ENCODE measurements at places on chromosomes 1 and 21.
A peak's percentile ranks its signal among the peaks of the same experiment; 100 is the strongest.

DNA sequence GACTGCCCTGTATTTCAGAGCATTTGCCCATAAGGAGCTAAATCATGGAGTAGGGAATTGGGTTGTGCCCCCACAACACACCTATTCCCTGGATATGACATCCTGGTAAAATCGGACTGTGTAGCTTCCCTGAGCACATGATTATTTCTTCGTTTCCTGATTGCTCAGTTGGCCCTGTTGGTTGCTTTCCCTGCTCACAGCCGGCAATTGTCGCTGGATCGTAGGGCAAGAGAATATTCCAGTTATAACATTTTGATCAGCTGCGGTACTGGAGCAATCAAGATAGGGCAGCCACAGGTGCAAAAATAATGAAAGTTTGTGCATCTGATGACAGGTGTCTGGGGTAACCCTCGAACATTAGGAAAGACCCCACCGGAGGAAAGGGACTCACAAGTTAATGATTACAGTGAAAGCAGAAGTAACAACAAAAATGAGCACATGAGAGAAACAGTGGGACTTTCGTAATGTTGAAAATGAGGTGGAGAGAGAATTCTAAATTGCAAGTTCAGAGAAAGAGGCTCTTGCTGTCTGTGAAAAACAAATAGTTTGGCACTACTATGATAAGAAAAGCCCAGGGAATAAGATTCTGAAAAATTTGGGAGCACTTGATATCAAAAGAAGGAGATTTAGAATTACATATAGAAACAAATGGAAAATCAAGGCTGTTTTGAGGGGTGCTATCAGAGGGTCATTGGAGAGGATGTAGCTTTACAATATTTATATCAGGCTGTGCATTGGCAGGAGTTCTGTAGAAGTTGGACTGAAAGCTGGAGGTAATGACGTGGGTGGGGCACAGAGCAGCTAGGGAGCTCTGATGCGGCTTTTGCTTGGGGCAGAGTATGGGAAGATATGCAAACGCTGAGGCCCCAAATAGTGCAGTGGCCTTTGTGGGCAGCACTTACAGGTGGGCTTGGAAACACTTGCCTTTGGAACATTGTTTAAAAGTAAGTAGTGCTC, at the start of gene MAB21L3:
Gene MAB21L3 (plus strand): TSS at position 833 of the 957 bp plus-strand sequence. CDS start 1,217 bp downstream, outside the sequence.
- no peak for DNase-seq

- DNase-seq, result no peak
Measured at GRCh38 chr1:223390618-223391017, 2.6 kb upstream of the CCDC185 start.

DNA sequence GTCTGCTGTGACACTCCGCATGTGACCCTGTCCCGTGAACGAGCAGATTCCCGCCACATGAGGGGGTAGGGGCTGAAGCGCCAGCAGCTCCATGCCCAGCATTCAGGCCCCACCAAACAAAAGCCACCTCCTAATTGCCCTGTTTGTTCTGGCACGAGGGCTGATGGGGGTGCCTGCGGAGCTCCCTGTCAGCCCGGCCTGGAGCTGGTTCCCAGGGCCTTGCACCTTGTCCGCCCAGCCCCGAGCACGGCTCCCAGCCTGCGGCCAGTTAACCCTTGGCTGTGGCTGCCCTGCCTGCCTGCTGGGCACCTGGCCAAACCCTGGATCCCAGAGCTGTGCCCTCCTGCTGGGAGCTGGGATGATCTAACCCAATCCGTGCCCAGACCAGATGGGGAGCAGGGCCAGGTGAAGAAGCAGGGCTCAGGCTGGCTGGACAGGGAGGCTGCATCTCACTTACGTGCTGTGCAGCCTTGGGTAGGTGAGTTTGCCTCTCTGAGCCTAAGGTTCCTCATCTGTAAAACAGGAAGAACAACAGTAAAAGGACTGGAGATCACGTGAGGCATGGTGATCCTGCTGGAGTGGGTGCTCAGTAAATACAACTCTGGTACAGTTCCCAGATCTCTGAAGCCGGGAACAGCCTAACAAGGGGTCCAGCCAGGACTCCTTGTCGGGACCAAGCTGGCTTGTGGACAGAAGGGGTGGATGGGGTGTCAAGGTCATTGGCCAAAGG, 110.9 kb upstream of the IFFO2 start:
- DNase-seq, result no peak

DNA sequence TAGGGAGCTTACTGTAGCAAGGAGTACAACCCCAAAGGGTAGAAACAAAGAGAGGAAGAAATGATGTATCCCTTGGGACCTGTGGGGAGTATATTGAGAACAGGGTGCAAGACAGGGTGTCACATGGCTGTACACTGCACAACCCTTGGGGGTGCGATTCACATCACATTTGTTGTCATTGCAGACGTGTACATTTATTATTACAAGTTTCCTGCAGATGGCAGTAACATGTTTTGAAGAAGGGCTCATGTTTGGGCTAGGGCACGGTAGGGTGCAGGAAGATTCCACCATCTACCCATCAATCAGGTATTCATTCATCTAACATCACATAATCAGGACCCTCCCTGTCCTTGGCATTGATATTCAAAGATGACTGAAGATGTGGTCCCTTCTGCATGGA, 62.5 kb downstream of the NDUFS5 start:
- DNase-seq, result no peak

DNA sequence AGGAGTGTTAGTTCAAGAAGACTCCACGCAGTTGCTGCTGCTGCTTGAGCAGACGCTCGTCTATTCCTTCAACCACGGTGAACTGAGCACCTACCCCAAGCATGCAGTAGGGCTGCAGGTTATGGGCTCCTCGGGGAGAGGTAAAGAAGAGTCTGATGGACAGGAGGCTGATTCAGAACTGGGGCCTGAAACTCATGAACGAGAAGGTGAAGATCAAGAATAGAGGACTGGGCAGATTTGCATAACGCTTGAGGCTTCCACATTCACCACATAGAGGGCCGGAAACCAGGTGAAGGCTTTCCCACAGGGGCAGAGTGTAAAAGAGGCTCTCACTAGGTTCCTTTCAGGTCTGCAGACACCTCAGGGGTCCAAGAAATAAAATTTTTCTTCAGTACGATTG, 9.1 kb downstream of the ABCA4 start:
- no peak for DNase-seq

GRCh38 chr1:151251656-151252470, 2.7 kb upstream of the PSMD4 start:
- DNase-seq, result peak; percentile 48

- no peak for DNase-seq
Measured at GRCh38 chr1:59309795-59310548, 13.1 kb downstream of the FGGY start.

DNA sequence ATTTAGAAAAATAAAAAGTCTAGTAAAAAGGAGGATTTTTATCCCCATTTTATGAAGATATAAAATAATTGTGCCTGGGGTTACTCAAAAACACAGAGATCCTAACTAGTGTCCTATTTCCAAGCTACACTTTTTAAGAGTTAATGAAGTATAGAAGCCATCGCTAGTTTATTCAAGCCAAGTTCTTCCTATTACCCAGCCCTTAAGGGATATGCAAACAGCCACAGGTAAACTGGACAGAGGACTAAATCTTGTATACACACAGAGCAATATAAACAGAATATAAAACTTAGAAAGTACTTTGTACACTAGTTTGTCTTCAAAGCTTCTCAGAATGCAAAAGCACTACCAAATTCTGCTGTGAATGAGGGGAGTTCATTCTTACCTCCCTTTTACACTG, 111.1 kb downstream of the RERE start:
- DNase-seq, result no peak

GRCh38 chr1:219316066-219316465, 142.4 kb downstream of the LYPLAL1 start:
- no peak for DNase-seq

DNA sequence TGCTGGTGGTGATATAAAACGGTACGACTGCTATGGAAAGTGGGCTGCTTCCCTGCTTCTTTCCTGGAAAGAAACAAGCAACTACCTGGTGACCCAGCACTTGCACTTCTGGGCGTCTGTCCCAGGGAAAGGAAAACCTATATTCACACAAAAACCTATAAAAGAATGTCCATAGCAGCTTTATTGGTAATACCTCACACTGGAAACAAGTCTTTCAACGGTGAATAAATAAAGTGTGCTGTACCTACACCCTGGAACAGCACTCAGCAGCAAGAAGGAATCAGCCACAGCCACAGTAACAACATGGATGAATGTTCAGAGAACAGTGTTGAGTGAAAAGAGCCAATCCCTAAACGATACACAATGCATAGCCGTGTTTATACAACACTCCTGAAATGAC, 19.9 kb downstream of the SLC19A1 start:
- DNase-seq, result no peak

- DNase-seq, result no peak
Measured at GRCh38 chr21:31894457-31894856, 21.6 kb downstream of the HUNK start.

DNA sequence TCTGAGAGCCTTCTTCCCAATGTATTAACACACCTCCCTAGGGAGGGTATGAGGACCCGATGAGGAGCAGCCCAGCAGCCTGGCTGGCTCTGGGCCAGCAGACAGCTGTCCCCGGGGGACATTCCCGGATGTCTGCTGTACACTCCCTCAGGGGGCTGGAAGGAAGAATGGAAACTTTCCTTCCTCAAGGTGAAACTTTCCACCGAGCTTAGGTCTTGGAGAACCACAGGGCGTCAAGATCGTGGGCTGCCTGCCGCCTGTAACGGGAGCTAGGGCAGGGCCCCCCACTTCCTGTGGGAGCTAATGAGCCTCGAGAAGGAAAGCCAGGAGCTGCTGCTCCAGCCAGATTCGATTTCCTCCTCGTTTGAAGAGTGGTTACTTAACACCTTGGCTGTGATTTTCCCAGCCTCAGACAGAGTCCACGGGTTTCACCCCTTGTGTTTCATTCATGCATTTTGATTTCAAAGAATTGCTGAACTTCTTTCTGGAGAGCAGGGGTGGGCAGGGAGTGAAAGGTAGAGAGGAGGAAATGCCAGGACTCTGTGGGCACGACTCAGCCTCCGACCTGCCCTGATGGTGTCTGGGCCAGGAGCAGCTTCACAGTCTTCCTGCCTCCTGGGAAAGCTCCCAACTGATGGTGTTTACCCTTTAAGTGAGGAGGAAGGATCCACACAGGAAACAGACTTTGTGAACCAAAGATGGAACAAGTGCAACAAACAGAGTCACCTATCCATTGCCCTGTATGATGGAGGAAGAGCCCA, 29.7 kb downstream of the UBE2T start:
- no peak for DNase-seq

DNA sequence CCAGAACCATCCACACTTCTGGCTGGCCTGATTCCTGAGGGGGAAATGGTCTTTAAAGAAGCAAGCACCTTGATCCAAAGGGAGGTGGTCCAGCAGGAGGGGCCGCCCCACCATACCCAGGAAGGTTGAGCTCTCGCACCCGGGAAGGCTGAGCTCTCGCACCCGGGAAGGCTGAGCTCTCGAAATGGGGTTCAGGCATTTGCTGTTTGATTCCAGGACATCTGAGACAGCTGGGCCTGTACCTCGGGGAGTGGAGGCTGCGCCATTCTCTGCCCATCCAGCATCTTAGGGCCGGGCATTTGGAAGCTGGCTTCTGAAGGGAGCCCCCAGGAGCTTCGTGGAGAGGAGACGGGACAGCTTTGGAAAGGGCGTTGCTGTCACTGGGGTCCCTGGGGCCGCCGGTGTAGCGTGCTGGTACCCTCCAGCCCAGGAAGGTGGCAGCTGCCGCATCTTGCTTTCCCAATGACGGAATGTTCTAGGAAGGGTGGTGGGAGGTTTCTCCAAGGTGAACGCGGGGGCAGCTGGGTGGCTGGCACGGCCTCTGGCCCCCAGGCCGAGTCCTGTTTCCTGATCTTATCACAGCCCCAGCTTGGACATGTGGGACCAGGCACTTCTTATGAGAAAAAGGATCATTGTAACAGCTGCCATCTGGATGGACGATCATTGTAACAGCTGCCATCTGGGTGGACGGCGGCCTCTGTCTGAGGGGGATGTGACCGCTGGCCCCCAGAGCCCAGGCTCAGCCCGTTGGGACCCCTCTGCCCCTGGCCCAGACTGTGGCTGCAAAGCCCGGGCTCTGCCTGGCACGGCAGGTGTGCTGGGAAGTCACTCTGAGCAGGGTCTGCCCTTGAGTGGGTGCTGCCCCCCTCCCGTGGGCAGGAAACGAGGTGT, 61.6 kb downstream of the COL18A1 start:
- DNase-seq, result no peak

DNA sequence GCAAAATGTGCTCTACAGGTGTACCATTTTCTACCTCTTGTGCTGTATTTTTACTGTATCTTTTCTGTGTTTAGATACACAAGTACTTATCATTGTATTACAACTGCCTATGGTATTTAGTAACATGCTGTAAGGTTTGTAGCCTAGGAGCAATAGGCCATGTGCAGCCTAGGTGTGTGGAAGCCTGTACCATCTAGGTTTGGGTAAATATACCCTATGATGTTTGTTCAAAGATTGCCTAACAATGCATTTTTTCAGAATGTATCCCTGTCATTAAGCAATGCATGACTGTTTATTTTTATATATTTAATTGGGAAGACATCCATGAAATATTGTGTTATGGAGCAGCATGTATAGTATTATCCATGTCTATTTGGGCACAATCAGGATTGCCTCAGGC, 11.0 kb downstream of the ETV3L start:
- no peak for DNase-seq

DNA sequence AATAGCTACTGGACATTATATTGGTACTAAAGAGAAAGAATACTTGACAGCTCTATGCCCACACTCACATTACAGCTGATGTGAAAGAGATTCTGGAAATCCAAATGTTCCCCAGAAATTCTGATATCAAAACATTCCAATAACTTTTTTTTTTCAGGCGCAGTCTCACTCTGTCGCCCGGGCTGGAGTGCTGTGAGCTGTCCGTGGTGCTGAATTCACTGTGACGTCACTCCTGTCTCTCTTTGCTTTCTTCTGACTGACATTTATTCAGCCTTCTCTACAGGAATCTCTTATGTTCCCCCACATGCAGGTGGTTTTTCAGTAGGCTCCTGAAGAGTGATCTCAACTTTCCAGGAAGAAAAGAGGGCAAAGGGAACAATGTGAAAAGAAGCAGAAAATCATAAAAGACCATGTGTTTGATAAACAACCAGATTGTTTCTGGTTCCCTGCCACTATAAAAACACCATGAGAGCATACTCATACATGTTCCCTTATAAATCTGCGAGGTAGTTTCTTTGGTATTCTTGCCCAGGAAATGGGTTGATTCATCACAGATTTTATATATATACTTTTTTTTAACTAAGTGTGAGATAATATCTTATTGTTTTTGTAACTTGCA, 6.2 kb downstream of the S100A7A start:
- peak; percentile 29 for DNase-seq

DNA sequence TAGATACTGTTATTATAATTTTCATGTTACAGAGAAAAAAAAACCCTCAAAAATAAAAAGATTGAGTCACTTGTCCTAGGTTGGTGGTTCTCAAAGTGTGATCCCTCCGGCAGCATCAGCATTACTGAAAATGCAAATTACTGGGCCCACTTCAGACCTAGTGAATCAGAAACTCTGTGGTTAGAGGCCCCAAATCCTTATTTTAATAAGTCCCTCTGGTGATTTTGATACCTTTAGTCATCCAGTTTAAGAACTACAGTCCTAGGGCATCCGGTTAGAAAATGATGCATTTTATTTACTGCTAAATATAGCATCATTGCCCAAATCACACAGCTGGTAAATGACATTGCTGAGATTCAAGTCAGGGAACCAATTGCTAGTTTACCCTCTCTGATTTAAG, 203.7 kb upstream of the RUNX1 start:
- DNase-seq, result no peak

- DNase-seq, result no peak
Measured at GRCh38 chr1:200624679-200625335, 4.3 kb upstream of the KIF14 start.

GRCh38 chr1:65250826-65251225, 58.5 kb upstream of the DNAJC6 start:
- no peak for DNase-seq

- DNase-seq, result no peak
Measured at GRCh38 chr21:25385911-25386474, 221.3 kb downstream of the MRPL39 start.

All from stimulated activated CD8-positive, alpha-beta memory T cell treated with anti-CD3 and anti-CD28 coated beads, Interleukin-7, amount 100 ng/mL, for 4 hours (primary cell).